ENCODE measurements at places on chromosomes 3 and 15.
A peak's percentile ranks its signal among the peaks of the same experiment; 100 is the strongest.

- no peak for DNase-seq
Measured at GRCh38 chr15:74432271-74432967, 1.3 kb downstream of the SEMA7A start.

- DNase-seq: no peak
Measured at GRCh38 chr3:188421836-188422540, 268.0 kb downstream of the LPP start.

- DNase-seq: no peak
Measured at GRCh38 chr15:40064231-40064894, 25.4 kb upstream of the SRP14 start.

DNA sequence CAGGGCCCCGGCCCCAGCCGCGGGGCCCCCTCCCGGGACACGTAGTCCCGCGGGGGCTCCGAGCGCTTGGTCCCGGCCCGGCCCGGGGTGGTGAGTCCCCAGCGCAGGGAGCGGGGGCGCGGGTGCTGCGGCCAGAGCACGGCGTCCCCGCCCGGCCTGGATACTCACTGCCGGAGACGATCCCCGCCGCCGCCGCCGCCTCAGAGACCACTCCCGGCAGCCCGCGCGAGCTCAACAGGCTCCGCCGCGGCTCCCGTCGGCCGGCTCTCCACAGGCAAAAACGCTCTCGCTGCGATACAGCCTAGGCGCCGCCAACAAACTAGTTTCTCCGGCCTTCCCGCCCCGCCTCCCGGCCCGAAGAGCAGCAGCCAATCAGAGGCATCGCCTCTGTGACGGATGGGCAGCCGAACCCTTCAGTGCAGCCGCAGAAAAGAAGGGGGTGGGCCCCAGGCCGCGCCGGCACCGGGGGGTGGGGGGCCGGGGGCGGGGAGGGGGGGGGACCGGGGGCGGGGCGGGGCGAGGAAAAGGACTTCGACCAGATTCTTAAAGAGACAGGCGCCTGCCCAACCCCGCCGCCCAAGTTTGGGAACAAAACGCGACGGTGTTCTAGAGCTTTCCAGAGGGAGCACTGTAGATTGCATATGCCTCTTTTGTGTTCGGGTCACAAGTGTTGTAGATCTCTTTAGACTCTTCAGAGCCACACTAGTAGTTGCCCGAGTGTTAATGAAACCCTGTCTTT lies at the start of gene KLHL25:
KLHL25 (minus strand) TSS at position 328 of the 739 bp plus-strand sequence. CDS start 25,115 bp downstream, outside the sequence.
- peak; percentile 93 for DNase-seq

DNA sequence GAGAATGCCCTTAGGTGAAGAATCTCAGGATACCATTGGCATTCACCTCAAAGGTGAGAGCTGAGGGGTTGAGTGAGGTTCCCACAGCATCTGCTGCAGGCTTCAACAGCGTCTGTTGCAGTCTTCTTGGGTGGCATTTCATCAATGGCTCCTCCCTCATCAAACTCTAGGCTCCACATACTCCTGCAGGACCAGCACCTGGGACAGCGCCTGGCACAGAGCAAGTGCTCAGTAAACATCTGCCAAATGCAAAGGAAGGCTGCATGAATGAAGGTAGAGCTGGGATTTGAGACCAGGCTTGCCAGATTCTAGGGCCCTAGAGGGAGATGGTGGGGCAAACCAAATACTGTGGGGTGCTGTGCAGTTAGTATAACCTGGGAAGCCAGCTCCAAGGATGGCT lies 9.6 kb downstream of the TRH start:
- no peak for DNase-seq

GRCh38 chr15:90091156-90091931 lies 10.9 kb downstream of the IDH2 start:
- DNase-seq: no peak

GRCh38 chr3:45272032-45272810 lies 46.1 kb upstream of the TMEM158 start:
- DNase-seq: no peak

DNA sequence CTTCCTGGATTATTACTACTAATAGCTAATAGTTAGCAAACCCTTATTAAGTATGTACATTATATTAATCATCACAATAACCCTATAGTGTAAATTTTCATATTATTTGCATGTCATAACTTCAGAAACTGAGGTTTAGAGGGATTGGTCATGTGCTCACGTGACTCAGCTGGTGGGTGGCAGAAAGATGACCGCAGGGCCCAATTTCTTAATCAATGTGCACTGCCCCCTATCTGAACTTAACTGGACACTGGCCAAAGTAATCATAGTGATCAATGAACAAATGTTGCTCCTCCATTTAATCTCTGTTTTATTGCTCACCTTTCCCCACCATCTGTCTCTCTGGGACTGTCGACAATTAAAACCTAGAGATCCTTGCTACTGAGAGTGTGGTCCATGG lies 52.2 kb downstream of the PLD1 start:
- no peak for DNase-seq

GRCh38 chr3:192408007-192408646 lies 319.2 kb downstream of the FGF12 start:
- DNase-seq: no peak

DNA sequence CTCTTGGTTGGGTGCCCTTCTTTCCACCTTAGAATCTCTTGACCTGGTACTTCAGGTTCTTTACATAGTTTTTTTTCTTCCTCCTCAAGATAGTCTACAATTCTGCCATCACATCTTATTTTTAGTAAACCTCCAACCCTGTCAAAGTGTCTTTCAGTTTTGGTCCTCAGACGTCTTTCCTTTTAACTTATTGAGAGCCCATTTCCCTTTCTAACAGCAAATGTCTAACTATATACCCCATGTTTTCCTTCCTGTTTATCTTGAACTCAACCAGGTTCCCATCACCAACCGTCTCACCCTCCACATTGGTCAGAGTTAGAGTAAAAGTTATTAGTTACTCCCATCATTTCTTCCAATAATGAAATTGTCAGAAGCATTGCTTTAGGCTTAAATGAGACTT lies 10.4 kb downstream of the KBTBD12 start:
- no peak for DNase-seq

DNA sequence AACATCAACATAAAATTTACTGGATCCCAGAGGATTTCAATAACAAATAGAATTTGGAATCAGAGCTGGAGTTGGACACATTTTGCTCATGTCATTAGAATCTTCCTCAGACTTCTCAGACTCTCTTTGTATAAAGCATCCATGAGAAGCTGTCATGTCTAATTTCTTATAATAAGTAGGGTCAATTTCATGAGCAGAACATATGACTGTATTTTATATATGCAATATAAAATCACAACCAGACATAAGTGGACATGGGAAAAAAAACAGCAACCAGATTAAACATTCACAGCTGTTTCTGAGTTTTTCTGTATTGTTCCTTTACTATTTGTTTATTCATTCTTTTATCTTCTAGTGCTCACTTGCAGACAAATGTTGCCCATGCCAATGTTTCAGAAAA lies 325.5 kb downstream of the RBMS3 start:
- no peak for DNase-seq

- no peak for DNase-seq
Measured at GRCh38 chr15:63945838-63946298, 100.4 kb downstream of the DAPK2 start.

DNA sequence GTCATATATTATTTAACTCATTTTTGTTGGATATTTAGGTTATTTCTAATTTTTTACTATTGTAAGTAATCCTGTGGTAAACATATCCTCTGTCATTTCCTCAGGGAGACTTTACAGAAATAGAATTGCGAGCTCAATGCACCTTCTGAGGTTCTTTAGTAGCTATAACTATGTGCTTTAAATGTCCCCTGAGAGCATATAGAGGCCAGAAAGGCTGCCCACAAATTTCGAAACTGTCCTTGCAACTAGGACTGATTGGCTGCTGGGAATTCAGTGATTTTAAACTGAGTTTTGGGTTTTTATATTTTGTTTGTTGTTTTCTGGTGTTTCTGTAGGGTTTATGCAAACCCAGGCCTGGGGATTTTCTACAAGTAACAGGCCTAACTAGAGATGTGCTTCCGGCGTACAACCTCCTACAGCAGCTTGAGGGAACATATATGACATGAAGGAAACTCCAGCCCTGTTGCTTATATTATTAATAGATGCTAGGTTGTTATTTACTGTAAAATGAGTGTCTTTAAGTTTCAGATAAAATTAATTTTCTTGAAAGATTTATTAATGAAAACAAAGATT lies 29.1 kb upstream of the P4HTM start:
- DNase-seq: peak; percentile 18

Data from stromal cell of bone marrow (primary cell).